AG09309 (cell line): ENCODE measurements at places on chromosomes 6 and 20.

DNA sequence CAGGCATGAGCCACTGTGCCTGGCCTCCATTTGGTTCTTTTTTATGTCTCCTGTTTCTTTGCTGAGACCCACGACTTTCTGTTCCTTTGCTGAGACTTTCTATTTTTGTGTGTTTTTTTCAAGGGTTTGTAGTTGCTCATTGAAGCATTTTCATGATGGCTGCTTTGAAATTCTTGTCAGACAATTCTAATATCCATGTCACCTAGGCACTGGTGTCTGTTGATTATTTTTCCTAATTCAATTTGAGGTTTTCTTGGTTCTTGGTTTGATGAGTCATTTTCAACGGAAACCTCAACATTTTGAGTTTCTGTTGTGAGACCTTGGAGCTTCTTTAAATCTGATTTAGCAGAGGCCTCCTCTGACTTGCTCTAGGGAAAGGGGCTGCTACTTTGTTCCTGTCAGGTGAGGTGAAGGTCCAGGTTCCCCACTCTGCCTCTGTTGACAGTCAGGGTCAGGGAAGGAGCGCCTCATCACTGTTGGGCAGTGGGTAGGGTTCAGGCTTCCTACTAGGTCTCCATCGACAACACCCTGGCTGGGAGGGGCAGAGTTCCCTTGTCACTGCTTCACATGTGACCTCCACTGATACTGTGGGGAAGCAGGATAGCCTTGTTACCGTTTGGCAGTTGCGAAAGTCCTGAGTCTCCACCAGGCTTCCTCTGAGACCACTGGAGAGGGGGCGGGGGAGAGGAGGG, 67.2 kb upstream of the RNF24 start:
- DNase-seq, result no peak

DNA sequence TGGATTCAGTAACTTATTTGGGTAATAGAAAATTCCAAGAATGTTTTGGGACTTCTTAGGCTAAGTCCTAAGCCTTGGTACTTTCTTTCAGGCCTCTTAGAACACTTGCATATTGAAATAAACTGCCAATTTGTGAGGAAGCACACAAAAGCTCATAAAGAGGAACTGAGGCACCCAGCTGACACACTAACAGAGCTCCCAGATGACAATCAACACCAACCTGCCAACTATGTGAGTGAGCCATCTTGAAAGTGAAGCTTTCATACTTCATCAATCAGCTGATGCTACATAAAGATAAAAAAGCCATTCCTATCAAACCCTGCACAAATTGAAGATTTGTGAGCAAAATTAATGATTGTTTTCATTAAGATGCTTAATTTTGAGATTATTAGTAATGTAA, 832.5 kb upstream of the EPHA7 start:
- DNase-seq, result no peak

DNA sequence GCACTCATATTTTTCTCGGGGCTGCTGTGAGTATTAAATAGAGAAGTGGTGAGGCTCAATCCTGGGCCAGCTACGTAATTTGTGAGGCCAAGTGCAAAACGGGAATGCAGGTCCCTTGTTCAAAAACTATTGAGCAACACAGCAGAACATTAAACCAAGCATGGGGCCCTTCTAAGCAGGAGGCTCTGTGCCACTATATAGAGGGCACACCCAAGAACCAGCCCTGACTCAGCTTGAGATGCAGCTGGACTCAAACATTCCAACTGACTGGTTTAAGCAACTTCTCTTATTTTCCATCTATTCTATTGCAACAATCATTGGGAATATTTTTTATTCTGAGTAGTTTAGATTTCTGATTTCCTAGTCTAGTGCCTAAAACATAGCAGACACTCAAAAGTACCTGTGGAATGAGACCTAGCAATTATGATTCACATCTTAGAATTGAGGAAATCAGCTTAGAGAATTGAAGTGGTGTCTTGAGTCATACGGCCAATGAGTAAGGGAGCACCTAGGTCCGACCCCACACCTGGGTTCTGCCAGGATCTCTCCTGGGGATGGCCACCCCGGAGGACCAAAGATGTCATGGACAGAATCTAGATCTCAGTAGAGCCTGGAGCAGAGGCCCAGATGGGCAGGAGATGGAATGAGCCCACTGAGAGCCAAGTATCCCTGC, 1.3 kb downstream of the SIRPB2 start:
- DNase-seq, result no peak

GRCh38 chr20:17683218-17684076, 1.4 kb upstream of the RRBP1 start:
- no peak for DNase-seq

DNA sequence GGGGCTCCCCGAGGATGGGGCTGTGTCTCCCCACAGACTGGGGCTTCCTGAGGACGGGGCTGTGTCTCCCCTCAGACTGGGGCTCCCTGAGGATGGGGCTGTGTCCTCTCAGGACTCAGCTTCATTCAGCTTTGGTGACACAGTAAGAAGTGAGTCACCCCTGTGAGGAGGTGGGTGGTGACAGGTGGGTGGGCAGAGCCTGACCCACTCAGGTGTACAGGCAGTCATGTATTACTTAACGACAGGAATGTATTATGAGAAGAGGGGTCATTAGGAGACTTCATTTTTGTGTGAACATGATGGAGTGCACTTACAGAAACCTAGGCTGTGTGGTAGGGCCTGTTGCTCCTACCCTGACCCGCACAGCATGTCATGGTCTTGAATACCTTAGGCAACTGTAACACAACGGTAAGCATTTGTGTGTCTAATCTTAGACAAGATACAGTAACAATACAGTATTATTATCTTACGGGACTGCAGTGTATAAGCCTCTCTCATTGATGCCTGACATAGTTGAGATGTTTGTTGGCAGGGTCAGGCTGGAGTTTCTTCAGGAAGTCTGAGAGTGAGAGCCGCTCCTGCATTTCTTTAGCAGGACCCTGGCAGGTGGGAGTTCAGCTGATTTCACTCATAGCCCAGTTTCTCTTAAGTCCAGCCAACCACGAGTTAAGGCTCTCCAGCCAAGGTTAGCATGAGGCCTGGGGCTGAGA, 10.9 kb upstream of the PGC start:
- DNase-seq, result no peak

GRCh38 chr20:9348747-9349146, 165.6 kb upstream of the LAMP5 start:
- DNase-seq, result no peak

DNA sequence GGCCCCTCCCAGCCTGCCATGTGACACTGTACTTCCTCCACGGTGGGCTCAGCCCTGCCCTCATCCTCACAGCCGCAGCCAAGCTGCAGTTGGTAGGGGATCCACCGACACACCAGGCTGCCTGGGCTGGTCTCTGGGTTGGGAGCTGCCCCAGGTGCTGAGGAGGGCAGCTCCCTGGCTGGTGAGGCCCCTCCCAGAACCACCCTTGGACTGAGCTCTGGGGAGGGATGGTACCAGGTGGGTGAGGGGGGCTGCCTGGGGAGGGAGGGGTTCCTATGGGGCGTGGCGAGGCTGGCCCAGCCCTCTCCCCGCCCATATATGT, 185 bp upstream of the TNFRSF6B start:
- no peak for DNase-seq

DNA sequence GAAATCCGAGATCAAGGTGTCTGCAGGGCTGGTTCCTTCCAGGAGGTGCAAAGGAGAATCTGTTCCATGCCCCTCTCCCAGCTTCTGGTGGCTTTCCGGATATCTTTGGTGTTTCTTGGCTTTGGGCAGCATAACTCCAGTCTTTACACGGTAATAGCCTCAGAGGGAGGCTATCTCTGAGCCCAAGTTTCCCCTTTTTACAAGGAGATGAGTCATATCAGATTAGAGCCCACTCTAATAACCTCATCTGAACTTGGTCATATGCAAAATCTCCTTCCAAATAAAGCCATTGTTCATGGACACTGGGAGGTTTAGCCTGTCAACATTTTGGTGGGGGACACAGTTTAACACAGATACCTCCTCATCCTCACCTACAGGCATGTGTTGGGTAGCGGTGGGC, 213.7 kb downstream of the ATXN1 start:
- no peak for DNase-seq

- no peak for DNase-seq
These were observed 63.5 kb downstream of the TRMT6 start for GRCh38 chr20:5886788-5887187.

DNA sequence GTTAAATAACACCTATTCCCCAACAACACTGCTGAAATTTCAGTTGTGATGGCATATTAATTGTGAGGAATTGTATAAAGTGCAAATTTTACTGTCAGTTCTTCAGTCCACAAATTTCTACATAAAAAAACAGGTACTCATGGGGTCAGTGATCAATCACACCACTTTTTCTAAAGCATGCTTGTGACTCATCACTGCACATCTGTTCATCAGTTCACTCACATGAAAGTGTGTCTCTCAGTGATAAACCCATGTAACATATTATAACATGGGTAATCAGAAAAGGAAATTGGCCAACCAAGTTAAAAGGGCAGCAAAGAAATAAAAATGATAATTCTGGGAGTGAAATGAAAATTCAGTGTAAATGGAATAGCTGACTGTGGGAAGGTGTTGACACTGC, 234.7 kb upstream of the FKBP1C start:
- DNase-seq, result no peak

GRCh38 chr20:6632187-6632586, 135.3 kb upstream of the BMP2 start:
- DNase-seq, result no peak

- DNase-seq, result no peak
These were observed 19.7 kb downstream of the NPEPL1 start for GRCh38 chr20:58712151-58712791.

DNA sequence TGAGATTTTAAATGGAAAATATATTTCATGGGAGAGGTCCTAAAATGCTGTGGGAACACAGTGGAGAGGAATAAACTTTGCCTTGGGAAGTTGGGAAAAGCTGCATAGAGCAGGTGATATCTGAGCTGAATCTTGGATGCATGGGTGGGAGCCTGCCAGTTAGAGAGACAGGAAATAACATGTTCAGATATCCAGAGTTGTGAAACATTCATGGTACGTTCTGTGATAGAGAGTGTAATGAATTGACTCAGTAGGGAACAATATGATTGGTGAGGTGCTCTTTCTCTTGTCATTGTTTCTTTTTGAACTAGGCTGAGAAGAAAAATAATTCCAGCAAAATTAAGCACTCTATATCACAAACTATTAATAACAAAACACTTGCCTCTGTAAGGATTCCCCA, 72.8 kb downstream of the RPS12 start:
- DNase-seq, result no peak

DNA sequence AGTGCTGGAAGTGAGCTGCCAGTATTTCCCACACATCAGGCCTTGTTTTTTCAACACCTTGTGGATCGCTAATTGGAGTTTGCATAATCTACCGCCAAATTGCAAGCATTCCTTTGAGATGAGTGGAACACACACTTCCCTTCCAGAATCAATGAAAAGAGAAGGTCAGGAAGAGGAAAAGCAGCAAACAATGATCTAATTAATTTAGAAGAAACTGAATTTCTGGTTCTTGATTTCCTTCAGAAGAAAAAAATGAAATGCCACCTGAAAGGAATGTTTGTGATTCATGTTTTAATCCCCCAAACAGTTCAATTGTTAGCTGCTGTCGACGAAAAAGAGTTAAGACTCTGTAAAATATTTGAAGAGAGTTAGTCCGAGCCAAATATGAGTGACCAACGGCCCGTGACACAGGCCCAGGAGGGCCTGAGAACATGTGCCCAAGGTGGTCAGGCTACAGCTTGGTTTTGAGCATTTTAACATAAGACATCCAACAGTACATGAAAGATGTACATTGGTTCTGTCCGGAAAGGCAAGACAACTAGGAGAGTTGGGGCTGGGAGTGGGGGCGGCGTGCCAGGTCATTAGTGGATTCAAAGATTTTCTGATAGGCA, 182.3 kb downstream of the MTFR2 start:
- no peak for DNase-seq

- DNase-seq, result no peak
These were observed 733.7 kb downstream of the GRIK2 start for GRCh38 chr6:102127253-102127652.

DNA sequence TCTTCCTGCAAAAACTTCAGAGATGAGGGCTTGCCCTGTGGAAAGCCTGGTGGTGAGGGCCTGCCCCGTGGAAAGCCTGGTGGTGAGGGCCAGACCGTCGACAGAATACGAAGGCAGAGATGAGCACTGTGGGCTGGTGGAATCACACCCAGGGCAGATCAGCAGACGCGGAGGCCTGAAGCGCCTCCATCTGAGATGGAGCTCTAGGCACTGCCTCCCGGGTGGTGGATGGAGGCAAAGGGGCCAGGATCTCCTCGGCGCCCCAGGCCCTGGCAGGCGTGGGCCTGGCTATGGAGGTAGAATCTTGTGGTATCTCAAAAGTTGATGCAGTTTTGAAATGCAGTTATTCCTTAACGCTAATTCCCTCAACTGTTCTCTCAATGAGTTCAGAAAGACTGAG, 104.8 kb downstream of the PSMB1 start:
- DNase-seq, result no peak

DNA sequence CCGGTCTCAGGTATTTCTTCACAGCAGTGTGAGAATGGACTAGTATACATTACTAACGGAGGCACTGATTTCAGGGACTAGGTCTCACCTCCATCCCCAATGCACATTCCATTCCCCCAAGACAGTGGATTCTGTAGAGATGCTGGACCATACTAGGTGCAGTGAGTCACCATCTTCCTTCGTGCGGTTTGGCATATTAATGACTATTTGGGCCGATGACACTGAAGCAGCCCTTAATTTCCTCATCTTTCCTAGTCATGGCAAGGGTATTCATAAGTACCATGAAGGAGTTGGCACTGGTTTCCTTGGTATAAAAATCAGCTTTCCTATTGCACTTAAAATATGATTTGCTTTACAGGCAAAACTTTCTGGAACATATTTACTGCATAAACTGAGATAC, 121.4 kb upstream of the TRAF3IP2 start:
- DNase-seq, result peak; percentile 56

GRCh38 chr6:136307351-136307750, 17.7 kb upstream of the BCLAF1 start:
- DNase-seq, result no peak

DNA sequence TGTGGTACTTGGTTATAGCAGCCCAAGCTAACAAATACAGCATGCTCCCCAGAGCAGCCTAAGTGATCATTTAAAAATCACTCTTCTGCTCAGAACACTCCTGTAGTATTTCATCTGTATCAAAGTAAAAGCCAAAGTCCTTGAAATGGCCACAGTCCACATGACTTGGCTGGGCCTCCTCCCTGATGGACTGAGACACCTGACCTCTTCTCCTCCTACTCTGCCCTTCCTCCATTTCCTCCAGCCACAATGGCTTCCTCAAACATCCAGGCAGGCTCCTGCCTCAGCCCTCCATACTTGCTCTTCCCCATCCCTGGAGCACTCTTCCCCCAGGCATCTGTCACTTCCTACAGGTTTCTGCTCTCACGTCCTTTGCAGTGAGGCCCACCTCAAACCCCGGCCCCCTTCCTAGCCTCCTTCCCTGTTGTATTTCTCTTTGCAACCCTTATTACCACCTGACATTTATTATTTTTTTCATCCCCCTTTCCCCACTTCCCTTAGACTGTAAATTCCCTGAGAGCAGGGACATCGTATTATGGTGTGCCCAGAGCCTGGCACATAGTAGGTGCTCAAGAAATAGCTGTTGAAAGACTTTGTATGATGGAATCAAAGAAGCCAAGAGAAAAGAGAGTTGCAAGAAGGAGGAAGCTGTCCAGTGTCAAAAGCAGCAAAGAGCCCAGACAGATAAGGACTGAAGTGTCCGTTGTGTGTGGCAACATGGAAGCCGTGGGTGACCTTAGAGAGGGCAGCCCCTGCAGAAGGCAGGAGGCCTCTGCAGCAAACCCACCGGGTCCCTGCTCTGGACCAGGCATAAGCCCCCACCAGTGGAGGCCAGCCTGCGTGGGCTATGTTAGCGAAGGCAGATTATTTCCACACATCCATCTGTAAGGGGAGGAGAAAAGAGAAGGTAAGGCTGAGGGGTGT, 87.5 kb downstream of the TRERF1 start:
- no peak for DNase-seq

- no peak for DNase-seq
These were observed 8.6 kb downstream of the MAN1A1 start for GRCh38 chr6:119340796-119341487.
